AG08396 (cell line): ENCODE measurements at places on chromosomes 12 and 14.

DNA sequence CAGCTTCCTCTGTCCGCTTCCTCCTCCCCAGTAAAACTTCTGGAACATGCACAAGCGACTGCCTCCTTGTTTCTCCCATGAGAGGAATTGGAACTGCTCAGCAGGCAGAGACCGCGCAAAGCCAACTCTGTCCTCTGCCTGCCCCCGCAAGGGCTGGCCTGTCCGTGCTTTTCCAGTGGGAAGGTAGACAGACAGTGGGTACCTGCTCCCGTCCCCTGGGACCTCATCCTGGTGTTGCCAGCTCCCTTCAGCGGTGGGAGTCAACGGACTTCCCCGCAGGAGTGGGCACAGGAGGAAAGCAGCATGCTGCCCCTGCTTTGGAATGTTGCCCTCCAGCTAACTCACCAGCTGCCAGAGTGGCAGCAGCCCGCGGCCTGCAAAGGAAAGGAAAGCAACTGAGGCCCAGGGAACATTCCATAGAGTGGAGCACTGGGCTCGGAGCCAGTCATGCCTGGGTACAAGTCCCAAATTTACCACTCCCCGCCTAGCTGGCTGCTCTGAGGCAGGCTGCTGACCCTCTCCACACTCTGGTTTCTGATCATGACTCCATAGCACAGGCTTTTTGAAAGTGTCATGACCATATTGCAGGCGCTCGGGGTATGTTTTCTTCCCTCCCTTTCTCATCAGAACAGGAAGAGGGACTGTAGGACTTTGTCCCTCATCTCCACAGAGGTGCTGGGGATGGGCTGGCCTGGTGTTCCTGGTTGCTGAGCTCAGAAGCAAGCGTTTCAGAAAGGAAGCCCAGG, 89.2 kb upstream of the CLMN start:
- DNase-seq, result no peak

- DNase-seq, result no peak
Measured at GRCh38 chr14:38629412-38629811, 373.5 kb upstream of the CLEC14A start.

DNA sequence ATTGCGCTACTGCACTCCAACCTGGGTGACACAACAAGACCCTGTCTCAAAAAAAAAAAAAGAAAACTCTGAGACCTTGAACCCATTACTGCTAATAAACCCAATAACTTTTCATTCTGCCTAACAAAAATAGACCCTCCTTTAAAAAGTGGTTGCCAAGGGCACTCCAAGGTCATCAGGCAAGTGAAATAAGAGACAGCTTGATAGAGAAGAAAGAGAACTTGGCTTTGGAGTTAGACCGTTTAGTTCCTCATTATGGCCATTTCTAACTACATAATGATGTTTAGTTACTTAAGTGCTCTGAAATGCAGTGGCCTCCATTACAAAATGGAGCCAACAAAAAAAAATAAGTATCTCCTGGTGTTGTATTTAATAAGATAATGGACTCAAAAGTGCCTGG, 55.9 kb downstream of the PHLDA1 start:
- DNase-seq, result no peak

GRCh38 chr12:15151161-15152091, 69.8 kb downstream of the RERG start:
- DNase-seq, result no peak

GRCh38 chr14:58816416-58817115, 178.8 kb downstream of the DACT1 start:
- no peak for DNase-seq

DNA sequence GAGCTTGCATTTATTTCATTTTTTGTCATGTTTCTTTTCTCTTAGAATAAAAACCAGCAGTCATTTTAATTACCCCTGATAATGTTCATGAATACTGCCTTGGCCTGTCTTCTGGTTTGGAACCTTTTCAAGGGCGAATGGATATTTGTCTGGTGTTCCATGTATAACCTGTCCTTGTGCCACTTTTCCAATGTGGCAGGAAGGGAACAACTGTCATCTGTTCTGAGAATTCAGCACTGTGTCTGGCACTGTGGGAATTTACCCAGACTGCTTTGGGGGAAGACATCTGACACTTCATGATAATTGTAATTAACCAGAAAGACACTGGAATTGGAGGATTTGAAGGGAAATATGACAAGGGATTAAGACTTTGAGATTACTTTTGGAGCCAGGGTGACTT, 352.8 kb downstream of the APAF1 start:
- DNase-seq, result no peak

DNA sequence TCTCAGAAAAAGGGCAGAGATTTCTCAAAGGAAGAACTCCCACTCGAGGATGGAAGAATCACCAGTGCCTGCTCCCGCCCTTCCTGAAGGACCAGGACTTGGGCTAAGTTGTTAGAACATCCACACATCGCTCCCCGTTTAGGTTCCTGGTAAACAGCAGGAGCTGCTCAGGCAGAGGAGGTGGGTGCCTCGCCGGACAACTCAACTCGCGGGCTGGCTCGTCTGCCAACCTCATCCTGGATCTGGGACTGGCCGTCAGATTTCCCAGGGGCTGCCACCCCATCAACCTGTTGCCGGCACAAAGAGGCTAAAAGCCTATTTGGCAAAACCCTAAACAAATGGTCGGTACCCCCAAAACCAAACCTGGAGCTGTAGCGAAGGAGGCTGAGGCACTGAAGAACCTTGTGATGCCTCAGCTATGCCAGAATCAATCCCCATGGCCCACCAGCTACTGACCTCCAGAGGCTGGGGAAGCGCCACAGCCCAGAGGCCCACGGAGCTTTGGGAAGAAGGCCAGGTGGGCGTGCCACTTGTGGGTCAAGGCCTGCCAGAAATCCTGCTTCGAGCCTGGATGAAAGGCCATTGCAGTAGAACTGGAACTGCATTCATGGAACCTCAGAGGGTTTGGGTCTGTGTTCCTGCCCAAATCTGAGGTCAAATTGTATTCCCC, 42.9 kb downstream of the RIMBP2 start:
- no peak for DNase-seq

DNA sequence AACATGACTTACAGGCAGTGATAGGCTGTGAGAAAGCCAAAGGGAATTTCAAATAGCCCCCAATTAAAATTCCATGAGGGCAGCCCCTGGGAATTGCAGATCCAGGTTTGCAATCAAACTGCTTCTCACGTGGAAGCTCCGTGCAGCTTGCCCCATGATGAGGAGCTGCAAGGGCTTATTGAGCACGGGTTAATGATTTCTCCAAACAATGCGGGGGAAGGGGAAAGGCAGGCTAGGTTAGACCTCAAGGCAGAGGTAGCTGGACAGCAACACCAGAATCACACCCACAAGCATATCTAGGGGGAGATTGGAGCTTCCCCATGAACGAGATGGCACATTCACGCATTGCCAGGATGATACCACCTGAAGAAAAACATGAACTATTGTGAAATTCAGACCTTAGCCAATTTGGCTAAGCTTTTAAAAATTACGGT, 5.0 kb upstream of the DUSP6 start:
- DNase-seq, result no peak

- DNase-seq, result peak; percentile 17
Measured at GRCh38 chr12:29316752-29317151, 64.2 kb downstream of the ERGIC2 start.

GRCh38 chr12:84994426-84994825, 41.7 kb downstream of the TSPAN19 start:
- no peak for DNase-seq

- DNase-seq, result no peak
Measured at GRCh38 chr14:91232052-91232451, 12.5 kb downstream of the GPR68 start.

DNA sequence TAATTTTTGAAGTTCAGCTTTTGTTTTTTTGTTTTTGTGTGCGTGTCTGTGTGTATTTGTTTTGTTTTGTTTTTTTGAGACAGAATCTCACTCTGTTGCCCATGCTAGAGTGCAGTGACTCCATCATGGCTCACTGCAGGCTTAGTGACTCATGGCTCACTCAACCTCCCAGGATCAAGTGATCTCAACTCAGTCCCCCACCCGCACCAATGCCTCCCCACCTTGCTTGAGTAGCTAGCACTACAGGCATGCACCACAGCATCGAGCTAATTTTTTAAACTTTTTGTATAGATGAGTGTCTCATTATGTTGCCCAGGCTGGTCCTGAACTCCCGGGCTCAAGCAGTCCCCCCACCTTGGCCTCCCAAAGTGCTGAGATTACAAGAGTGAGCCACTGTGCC, 981.4 kb downstream of the BCL11B start:
- DNase-seq, result no peak

- no peak for DNase-seq
Measured at GRCh38 chr12:75754698-75755097, 243.3 kb upstream of the KRR1 start.

- peak; percentile 35 for DNase-seq
Measured at GRCh38 chr14:75514673-75515628, 7.3 kb upstream of the BATF start.

DNA sequence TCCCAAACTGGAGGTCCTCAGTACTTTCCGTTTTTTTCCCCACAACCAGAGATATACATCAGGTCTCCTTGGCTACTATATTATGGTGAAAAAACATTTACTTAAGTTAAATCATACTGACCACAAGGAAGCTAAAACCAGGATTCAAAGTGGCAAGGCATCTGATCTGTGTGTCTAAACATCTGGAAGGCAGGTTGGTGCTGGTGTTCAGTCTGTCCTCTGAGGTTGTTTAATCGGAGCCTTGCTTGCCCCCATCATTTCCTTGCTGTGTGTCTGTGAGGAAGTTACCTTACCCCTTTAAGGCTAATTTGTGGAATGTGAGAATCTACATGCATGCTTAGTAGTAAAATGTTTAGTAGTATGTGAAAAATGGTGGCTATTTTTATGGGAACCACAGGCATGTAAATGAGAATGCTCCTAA, 75.6 kb downstream of the GALNT4 start:
- DNase-seq, result no peak

DNA sequence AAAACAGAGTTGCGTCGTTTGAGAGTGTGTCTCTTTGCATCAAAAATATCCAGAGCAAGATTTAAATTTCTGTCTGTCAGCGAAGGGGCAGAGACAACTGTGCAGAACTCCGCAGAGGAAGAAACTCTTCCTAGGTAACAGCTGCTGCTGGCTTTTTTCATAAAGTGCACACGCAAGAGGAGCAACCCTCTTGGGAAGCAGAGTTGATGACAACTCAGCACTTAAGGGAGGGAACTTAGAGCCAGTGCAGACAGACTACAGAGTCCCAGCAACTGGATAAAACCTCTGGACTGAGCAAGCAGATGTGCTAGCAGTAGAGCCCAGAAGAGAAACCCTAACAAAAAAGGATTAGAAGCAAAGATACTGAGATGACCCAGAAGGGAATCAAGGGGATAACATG, 337.1 kb downstream of the PCNX1 start:
- no peak for DNase-seq

GRCh38 chr12:12604740-12605139, 6.9 kb upstream of the CREBL2 start:
- no peak for DNase-seq

DNA sequence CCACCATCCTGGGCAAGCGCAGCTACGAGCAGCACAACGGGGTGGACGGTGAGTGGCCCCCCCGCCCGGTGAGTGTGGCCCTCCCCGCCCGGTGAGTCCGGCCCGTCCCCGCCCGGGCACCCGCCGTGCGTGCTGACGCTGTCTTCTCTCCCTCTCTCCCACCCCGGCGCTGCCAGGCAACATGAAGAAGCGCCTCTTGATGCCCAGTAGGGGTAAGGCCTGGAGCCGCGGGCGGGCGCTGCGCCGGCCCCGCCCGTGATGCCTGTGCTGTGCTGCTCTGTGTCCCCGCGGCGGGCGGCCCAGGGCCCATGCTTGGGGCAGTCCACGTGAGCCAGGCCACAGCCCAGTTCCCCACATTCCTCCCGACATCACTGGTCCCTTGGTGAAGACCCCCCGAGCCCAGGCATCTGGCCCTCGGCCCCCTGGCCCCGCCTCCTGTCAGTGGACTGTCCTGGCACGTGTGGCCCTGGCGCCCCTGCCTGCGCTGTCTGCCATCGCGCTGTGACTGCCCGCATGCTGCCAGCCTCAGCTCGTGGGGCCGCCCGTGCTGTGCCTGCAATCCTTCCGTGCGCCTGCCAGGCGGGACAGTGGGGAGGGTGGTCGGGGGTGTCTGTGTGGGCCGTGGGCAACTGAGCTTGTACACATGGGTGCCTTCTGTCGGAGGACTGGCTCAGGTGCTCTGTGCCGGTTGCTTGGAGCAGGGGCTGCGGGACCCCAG, 7.9 kb upstream of the CRIP2 start:
- no peak for DNase-seq

DNA sequence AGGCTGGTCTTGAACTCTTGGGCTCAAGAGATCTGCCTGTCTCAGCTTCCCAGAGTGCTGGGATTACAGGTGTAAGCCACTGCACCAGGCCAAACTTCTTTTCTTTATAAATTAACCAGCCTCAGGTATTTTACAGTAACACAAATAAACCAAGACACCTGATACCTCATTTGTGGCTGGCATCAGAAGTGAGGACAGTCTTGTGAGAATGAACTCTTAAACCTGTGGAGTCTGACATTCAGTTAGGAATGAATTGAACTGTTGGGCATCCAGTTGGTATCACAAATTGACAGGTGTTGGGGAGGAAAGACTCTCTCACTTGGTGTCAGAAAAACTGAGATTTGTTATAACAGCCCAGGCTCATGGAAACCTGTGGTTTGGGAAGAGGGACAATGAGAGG, 120.5 kb downstream of the DENND5B start:
- DNase-seq, result no peak

GRCh38 chr12:93002293-93003054, 73.4 kb upstream of the EEA1 start:
- peak; percentile 57 for DNase-seq

GRCh38 chr12:96808587-96808986, 98.5 kb upstream of the NEDD1 start:
- DNase-seq, result no peak

GRCh38 chr14:87615047-87615446, 377.9 kb downstream of the GALC start:
- DNase-seq, result no peak

GRCh38 chr14:76727901-76728300, 33.4 kb upstream of the VASH1 start:
- no peak for DNase-seq

DNA sequence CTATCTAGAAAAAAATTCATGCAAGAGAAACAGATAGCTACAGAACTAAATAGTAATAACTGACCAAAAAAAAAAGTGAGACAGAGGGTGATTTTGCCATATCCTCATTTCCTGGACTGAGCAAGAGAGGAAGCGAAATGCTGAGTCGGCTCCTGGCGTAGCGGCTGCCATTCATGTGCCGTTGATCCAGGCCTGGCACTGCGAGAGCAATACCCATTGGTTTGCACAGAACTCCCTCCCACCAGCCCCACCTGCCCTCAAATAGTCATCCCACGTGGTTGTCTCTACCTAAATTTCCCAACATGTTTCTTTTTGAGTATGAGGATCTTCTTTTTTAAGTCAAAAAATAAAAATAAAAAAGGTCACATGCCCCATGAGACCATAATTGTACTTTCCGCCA, 9.4 kb upstream of the WNT5B start:
- no peak for DNase-seq
